ENCODE measurements at places on chromosomes 4 and X.

DNA sequence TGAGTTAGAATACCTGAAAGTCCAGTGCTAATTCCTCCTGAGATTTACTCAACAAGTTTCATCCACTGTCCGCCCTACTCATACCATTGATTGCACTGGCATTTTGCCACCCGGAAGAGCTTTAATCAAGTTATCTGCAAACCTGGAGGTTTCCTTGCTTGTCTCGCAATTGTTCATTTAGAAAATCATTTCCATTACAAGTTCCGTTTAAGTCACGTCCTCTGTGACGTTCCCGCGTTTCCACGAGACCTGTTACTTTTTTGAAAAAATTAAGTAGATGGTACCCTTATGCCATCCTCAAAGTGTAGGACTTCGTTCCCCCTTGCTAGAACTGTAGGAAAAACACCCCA is 761 bp upstream of the FRYL start:
- DNase-seq, result peak; percentile 57

DNA sequence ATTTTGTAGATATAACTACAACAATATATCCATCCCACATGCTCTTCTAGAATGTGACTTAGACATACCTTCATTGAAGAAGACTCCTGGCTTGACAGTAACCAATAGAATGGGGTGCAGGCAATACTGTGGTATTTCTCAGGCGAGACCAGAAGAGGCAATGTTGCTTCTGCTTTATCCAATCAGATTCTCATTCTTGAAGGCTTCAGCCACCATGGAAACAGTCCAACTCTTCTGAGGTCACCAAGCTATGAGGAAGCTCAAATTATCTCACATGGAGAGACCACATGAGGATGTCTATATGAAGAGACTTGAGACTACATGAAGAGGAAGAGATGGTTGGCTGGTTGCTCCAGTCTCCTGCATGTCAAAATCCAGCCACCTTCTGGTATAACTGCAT is 469.9 kb downstream of the PCDH10 start:
- DNase-seq, result no peak

GRCh38 chr4:13240066-13240465 is 244.1 kb downstream of the RAB28 start:
- peak; percentile 55 for DNase-seq

GRCh38 chr4:67522851-67523671 is 22.2 kb downstream of the CENPC start:
- DNase-seq, result peak; percentile 40

- DNase-seq, result peak; percentile 44
Measured at GRCh38 chrX:51614353-51615012, 4.2 kb downstream of the CENPVL3 start.

All from ELR (cell line).